ENCODE measurements at places on chromosomes 1 and 21. TPM values are rescaled to one million over a fixed set of nuclear protein-coding genes. Genes with fewer than 3 reads are reported as not detected.

DNA sequence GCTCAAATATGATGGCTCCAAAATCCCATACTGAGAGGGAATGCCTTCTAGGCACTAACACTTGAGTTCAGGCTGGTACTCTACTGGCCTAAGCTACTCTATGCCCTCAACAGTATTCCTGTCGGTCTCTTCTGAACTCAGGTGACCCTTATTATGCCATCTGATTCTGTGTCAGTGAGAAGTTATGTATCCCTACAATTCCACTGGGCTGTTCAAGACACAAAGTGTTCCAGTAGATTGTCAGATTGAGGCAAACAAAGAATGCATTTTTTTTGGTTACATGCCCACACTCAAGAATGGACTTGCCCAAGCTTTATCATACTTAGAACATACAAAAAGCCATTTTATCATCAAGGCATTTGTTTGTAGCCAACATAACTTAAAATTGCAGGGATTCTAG, 553.8 kb upstream of the PRMT6 start:
- no peak for DNase-seq

DNA sequence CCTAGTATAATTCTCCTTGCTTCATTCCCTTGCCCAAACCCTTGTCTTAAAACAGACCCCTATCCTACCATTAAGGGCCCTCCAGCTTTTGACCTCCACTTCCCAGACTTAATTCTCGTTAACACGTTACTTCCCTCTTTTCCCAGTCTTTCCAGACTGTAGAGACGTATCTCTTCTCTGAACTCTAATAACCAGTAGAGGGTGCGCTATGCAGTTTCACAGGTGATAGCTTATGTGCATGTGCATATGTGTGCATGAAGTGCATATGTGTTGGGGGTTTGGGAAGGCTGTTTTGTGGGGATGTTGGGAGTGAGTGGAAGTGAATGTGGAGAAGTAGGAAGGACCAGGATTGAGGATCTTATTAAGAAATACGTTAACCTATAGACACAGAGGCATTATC, 78.1 kb upstream of the CCDC190 start:
- DNase-seq = no peak

DNA sequence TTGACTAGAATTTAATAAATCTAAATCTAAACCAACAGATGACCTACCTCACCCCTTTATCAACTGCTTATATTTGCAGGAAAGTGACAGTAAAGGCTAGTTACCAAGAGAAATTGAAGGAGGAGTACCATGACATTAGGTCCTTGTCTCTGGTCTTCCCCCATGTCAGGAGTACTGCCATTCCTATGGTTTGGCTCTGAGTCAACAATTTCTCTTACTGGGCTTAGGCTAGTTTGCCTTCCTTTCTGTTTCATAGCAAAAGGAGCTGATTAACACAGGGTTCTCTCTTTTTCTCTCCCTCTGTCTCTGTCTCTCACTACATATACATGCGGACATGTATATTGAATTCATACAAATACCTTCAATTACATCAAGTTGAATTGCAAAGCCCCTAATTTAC, 579.9 kb downstream of the DPYD start:
- no peak for DNase-seq

GRCh38 chr1:198156111-198156744, 570 bp upstream of the NEK7 start:
- peak; percentile 87 for DNase-seq

DNA sequence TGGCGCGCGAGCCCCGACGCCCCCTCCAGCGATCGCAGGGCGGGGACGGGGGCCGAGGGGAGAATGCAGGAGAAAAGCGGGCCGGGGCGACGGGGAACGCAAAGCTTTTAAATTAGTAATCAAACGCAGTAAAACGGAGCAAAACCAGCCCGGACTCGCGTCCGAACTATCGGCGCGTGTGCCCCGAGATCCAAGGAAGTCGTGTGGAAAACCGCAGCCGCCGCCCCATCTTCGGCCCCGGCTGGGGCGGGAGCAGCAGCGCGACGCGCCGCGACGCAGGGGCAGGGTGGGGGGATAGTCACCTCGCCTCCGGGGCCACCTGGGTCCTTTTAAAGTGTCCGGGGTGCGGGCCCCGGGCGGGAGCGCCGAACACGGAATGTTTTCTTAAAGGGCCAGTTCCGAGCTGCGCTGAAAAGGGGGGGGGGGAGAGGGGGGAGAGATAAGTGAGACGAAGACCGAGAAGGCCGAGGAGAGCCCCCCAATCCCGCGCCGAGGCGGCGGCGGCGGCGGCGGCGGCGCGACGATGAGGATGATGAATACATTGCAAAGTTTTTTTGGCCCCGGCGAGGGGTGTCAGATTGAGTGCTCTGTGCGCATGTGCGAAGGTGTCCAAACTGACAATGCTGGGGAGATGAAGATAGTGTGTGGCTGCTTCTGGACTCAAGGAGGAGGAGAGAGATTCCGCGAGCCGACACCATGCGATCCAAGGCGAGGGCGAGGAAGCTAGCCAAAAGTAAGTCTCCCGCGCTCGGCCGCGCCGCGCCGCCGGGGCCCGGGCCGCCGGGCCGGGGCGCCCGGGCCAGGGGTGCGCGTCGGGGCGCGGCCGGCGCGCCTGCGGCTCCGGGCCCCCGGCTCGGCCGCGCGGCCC, at the start of gene PRDM16:
Gene PRDM16, plus strand, starts transcription at position 640 of the 868 bp plus-strand sequence. Its CDS starts 57 bp downstream, at position 697.
- DNase-seq = no peak

The DVL1 gene
- total RNA-seq = 36.0 TPM

GRCh38 chr1:67540733-67541125, 110.5 kb upstream of the SERBP1 start:
- DNase-seq = no peak

The GUCA2A gene
- total RNA-seq = not detected

- no peak for DNase-seq
Observed at GRCh38 chr1:914131-914890, 9.4 kb upstream of the SAMD11 start.

The OR2L13 gene
- total RNA-seq = not detected

- peak; percentile 95 for DNase-seq
Observed at GRCh38 chr1:214446772-214447556, 104.4 kb downstream of the PTPN14 start.

- DNase-seq = no peak
Observed at GRCh38 chr1:2624735-2625300, 8.0 kb downstream of the MMEL1 start.

DNA sequence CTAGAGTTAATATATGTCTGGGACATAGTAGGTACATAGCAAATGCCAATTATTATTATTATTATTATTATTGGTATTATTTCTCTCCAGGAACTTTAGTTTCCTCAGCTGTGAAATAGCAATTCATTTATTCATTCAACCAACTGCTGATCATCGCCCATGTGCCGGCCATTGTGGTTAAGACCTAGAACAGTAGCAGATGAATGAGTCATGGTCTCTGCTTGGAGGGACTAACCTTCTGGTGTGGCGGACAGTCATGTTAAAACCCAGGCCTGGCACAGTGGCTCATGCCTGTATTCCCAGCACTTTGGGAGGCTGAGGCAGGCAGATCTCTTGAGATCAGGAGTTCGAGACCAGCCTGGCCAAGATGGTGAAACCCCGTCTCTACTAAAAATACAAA, 23.8 kb upstream of the LDLRAP1 start:
- no peak for DNase-seq

GRCh38 chr1:198497326-198498102, 43.0 kb downstream of the ATP6V1G3 start:
- peak; percentile 64 for DNase-seq

GRCh38 chr1:33119050-33119449, 38.1 kb downstream of the AZIN2 start:
- DNase-seq = no peak

GRCh38 chr1:86633921-86634320, 70.5 kb upstream of the SH3GLB1 start:
- DNase-seq = no peak

DNA sequence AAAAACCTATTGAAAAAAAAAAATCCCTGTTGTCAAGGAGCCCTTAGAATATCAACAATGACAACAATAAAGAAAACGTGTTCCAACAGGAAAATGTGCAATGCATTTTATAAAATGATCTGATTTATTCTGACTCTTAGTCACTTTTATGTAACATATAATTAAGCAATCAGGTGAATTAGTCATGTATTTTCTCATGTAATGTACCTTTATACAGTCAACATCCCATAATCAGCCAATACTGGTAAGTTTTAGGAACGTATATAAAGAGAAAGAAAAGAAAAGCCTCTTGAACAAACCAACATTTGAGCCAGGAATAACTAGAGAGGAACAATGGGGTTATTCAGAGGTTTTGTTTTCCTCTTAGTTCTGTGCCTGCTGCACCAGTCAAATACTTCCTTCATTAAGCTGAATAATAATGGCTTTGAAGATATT, at the start of gene CLCA4:
Gene CLCA4, plus strand, starts transcription at position 292 of the 435 bp plus-strand sequence. Its CDS starts 42 bp downstream, at position 334.
- no peak for DNase-seq

- no peak for DNase-seq
Observed at GRCh38 chr21:42175110-42175710, 43.7 kb upstream of the ABCG1 start.

The OR2L2 gene
- total RNA-seq = not detected

The LCE1A gene
- total RNA-seq = not detected

- DNase-seq = no peak
Observed at GRCh38 chr1:236623371-236624166, 19.3 kb upstream of the HEATR1 start.

DNA sequence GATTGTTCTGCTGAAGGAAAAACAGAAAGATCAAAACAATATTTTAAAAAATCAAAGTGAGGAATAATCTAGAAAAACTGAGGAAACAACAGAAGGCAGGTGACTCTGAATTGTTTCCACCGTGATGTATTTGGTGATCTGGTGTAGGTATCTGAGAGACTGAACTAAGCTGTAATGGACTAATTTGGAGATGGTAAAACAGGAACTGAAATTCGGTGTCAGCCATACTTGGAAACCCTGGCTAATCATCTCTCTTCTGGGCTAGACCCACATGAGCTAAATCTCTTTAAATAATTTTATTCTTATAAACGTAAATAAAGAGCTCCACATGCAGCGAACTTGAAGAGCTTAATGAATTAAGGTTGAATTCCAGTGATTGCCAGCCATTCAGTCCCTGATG, 1226.1 kb downstream of the NCAM2 start:
- DNase-seq = no peak

DNA sequence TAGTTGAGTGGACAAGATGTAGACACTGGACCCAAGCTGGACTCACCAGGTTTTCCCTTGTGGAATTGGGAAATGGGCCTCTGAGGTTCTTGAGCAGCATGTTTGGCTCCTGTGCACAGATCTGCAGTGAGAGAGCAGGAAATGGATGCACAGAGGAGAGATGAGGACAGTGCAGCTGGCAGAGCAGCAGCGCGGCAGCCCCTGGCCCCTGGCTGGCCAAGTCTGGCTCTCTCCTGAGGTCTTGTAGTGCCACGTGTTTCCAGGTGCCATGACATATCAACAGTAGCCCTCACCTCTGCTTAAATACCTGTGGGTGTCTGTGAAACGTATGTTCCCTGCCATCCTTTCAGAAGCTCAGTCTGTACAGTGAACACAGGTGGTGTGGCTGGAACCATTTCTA, 19.2 kb upstream of the BCL10 start:
- no peak for DNase-seq

The RGS4 gene
- not detected for total RNA-seq

DNA sequence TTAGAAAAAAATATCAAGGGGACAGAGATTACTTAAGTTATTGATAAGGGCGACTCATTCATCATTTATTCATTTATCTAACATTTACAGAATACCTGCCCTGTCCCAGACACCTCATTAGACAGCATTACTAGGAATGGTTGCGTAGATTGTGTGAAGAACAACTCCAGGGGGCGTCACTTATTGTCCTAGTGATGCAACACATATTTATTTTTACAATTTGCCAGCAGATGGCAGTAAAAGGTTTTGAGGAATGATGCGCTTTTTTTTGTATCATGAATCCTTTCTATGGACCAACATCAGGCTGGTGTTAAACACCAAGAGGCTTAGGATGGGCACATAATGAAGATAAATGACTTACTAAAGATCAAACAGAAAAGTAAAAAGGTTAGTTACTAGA, 5.5 kb downstream of the NCAM2 start:
- peak; percentile 81 for DNase-seq

DNA sequence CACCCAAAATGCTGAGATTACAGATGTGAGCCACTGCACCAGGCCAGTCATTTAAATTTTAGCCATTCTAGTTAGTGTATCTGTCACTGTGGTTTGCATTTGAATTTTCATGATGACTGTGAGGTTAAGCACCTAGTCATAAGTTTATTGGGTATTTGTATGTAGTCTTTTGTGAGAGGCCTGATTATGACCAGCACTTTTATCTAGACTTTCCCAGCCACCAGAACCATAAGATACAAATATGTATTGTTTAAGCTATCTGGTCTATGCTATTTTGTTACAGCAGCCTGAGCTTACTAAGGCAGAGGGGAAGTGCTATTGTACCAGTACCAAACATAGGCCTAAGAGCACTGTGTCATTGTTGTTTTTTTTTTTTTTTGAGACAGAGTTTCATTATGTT, 19.9 kb upstream of the DNAJC6 start:
- DNase-seq = no peak

The TENT5C gene
- 0.14 TPM for total RNA-seq

GRCh38 chr1:3350506-3351261, 103.8 kb upstream of the ARHGEF16 start:
- DNase-seq = no peak

DNA sequence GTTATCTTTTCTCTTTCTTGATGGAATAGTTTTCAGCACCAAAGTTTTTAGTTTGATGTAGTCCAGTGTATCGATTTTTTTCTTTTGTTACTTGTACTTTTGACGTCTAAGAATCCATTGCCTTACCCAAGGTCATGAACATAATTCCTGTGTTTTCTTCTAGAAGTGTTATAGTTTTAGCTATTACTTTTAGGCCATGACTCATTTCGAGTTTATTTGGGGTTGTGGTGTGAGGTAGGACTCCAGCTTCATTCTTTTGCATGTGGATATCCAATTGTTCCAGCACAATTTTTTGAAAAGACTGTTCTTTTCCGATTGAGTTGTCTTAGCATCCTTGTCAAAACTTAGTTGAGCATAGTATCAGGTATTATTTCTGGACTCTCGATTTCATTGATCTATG, 79.4 kb upstream of the SELENON start:
- no peak for DNase-seq

GRCh38 chr1:204728456-204728855, 42.9 kb upstream of the LRRN2 start:
- DNase-seq = no peak

The SNX7 gene
- not detected for total RNA-seq

The S100A3 gene
- not detected for total RNA-seq

DNA sequence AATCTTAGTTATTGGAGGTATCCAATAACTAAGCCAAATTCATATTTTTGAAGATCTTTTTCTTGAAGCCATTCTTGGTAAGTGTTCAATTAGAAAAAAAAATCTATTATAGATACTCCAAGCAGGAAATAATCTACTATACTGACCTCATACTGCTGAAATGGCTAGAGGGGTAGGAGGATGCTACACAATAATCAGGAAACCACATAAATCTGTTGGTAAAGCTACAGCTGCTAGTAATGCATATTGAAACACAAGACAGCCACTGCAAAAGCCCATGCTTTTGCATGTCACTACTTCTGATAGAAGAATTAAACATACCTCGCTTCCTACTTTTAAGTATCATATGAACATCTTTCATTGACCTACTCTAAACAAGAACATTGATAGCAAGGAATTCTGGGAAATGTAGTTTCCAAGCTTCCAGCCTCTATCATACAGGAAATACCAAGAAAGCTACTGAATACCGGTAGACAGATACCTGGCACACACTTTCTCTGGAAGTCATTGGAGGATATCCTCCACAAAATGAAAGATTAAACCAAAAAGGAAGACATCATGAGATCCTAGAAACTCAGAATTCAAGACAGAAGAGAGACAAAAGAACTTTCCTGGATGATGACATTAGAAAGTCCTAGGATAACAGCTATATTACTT, 103.0 kb upstream of the VAV3 start:
- peak; percentile 52 for DNase-seq

- peak; percentile 89 for DNase-seq
Observed at GRCh38 chr1:35568975-35569395, 4.1 kb upstream of the TFAP2E start.

The DRAM2 gene
- total RNA-seq = 142 TPM

Data from Karpas-422 (cell line).